ENCODE measurements at places on chromosomes 11 and 22.

DNA sequence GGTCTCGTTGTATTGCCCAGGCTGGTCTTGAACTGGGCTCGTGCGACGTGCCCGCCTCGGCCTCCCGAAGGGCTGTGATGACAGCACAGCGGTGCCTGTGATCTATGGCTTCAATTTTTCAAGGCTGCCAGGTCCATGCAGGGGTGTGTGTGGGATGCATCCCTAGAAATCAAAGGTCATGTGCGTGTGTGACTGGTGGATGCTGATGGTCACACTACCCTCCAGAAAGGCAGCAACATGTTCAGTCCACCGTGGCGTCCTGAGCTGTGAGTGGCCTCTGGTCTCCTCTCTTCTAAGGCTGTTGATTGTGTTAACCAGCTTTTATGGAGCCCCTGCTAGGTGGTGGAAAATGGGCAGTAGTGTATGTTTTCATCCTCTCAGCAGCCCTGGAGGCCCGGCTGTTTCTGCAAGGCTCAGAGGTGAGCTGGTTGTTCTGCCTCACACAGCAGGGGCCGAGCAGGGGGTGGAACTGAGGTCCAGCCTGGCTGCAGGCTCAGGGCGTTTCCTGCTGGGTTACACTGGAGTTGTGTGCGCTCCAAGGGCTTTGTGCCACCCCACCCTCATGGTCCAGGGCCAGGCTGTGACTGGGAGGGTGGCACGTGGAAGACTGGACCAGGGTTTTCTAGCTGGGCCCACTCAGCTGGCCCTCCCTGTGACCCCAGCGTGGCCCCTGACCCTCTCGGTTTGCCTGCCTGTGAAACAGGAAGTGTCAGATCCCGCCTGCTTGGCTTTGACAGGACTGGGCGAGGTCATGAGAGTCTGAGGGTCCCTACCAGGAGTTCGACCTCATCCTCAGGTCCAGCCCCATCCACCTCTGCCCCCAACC, 7.7 kb downstream of the BIK start:
- no peak for DNase-seq

- DNase-seq, result peak; percentile 51
These were observed 8.6 kb upstream of the MMP8 start for GRCh38 chr11:102733232-102733875.

DNA sequence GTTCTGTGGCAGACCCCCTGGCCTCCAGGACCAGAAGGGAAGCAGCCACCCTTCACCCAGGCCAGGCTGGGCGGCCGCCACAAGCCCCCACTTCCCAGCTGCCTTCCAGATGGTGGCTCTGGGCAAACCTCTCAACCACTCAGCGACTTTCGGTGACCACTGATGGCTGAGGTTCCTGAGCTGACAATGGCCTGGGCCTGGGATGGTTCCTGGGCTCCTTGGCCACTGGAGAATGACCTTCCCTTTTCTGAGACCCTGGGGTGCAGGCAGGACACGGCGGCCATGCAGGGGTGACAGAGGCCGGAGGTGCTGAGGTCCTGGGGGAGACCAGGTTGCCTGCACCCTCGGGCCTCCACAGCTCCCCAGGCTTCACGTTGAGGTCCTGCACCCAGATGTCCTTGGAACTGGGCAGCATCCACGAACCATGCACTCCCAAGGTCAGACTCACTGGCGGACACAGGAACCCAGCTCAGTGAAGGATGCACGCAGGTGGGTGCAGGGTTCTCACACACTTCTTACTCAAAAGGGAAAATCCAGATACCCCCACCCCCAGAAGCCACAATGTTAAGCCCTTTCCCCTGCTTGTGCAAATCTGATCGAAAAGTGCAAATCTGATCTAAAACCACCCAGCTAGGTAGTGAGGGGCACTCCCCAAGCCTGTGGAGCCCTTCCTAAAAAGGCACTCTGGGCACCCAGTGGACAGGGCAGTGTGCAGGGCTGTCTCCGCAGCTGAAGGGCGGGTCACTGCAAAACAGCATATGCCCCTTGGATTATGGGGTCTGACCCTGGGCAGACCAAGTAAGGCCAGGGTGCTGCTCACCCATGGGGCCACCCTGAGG, 13.9 kb upstream of the PHLDA2 start:
- no peak for DNase-seq

DNA sequence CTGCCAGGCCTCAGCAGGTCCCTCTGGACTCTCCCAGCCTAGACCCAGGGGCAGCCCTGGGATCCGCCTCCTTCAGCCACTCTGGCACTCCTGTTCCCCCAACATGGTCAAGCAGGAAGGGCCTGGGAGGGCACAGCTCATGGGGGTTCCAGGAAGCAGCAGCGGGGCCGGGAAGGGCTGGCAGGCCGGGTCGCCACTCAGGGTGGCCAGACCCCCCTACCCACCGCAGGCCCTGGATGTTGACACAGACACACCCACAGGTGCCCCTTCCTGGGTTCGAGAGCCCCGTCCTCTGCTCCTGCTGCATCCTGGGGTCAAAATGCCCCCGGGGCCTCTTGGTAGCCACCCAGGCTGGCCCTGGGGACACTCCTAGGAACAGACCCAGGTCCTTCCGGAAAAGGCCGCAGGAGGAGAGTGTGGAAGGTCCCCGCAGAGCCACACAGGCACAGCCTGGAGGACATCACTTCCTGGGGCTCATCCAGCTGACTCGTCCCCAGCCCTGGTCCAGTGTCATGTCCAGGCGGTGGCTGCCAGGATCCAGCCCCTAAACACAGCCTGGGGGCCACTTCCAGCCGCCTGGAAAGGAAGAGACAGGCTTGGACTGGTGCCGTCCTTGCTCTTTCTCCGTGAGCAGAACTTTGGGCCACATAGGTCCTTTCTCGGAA, 6.8 kb upstream of the PIM3 start:
- no peak for DNase-seq

DNA sequence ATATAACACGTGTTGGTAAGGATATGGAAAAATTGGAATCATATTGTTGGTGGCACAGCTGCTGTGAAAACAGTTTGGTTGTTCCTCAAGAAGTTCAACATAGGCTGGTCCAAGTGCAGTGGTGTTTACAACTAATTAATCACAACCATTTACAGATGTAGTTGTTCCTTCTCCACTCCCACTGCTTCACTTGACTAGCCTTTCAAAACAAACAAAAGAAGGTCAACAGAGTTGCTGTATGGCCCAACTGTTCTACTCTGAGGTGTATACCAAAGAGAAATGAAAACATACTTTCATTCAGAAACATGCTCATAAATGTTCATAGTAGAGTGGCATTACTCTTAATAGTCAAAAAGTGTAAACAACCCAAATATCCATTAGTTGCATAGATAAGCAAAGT, 36.6 kb upstream of the ACAT1 start:
- DNase-seq, result no peak

DNA sequence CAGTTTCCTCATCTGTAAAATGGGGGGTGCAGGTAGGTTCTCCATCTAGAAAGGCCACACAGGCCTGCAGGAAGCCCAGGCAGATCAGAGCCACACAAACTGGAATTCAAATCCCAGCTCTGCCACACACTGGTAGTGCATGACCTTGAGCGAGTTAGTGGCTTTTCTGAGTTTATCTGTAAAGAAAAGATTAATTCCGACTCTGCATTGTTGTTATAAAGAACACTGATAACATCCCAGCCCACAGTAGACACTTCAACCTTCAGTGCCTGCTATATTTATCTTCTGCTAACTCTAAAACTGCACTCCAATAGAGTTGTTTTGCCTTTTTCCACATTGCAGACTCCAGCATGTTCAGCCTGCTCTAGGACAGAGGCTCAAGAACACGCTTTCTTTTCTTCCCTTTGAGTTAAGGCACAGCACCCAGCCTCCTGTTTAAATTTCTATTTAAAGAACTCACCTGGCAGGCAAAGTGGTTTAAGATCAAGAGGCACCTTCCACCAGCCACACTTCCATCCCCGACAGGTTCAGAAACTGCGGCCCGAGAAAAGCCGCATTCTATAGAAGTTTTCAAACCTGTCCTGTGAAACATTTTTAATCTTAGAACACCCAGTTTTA, 133.9 kb downstream of the PLEKHA7 start:
- no peak for DNase-seq

- peak; percentile 9 for DNase-seq
These were observed 76.5 kb upstream of the ARFGAP3 start for GRCh38 chr22:42933485-42934091.

All from stimulated activated CD4-positive, alpha-beta T cell treated with anti-CD3 and anti-CD28 coated beads, Interleukin-4, amount 100 ng/mL, for 48 hours (primary cell).